Central memory CD8-positive, alpha-beta T cell (primary cell): ENCODE measurements at places on chromosomes 3 and 15.

GRCh38 chr3:65751123-65751700 lies 287.5 kb downstream of the MAGI1 start:
- no peak overlapping the region for H3K4me3 ChIP-seq
- no peaks in the 10 kb centered on the region for H3K36me3 ChIP-seq
- H3K4me1 ChIP-seq: no peaks in the 10 kb centered on the region
- DNase-seq: no peak

GRCh38 chr3:33758281-33758680 lies 40.1 kb upstream of the PDCD6IP start:
- H3K27me3 ChIP-seq: peaks cover 35% of the 10 kb centered on the region
- H3K27ac ChIP-seq: no peak overlapping the region
- DNase-seq: no peak
- H3K4me1 ChIP-seq: no peaks in the 10 kb centered on the region
- no peak overlapping the region for H3K4me3 ChIP-seq
- no peaks in the 10 kb centered on the region for H3K36me3 ChIP-seq

- no peak overlapping the region for H3K27ac ChIP-seq
- no peak for DNase-seq
- no peaks in the 10 kb centered on the region for H3K36me3 ChIP-seq
- peaks cover 32% of the 10 kb centered on the region for H3K4me1 ChIP-seq
- H3K27me3 ChIP-seq: no peaks in the 10 kb centered on the region
These were observed 289.7 kb downstream of the RPLP1 start for GRCh38 chr15:69742361-69742760.

DNA sequence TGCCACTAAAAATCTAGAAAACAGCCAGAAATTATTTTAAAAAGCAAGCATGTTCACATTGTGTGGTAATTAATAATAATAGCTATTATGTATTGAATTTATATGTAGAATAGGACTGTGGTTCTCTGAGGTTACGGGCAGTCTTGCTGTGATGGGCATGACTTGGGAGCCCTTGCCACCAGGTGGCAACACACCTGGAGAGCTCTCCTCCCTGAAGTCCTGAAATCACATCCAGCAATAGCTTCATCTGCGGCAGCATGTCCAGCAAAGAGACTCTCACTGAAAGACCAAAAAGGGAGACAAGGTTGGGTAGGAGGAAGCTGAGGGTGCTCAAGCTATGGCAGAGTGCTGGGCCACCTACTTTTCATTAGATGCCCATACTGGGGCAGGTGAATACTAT lies 206.8 kb upstream of the IL12A start:
- peaks cover 16% of the 10 kb centered on the region for H3K27me3 ChIP-seq
- no peak overlapping the region for H3K4me3 ChIP-seq
- DNase-seq: no peak
- H3K4me1 ChIP-seq: no peaks in the 10 kb centered on the region

DNA sequence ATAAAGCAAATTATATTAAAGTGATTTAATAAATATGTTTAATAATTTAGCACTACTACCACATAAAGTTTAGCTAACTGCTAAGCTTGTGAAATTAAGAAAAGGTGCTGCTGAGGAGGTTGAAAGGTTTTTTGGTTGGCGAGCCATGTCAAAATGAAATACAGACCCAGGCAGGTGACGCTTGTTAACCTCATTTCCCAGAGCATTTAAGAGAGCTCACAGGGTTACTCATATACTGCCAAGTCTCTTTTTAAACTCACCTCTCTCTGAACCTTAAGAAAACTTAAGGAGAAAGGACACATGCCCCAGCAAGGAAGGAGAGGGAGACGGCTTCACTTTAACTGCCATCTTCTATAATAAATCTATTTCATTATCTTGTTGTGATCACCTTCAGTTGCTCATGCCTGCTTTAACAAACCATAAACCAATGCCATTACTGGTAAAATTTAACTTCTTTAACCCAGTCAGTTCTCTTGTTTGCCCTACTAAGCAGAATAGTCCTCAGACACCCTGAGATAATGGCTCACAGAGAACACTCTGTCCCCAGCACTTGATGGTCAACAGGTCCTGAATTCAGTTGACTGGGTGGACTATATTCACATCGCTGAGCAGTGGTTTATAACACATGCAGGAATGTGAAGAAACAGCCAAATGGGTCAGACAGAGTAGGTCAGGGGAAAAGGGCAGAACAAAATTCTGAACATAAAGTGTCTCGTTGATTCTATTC lies 540.1 kb downstream of the UNC13C start:
- no peak for DNase-seq
- no peaks in the 10 kb centered on the region for H3K36me3 ChIP-seq
- H3K4me1 ChIP-seq: peaks cover 12% of the 10 kb centered on the region
- no peaks in the 10 kb centered on the region for H3K27me3 ChIP-seq
- H3K27ac ChIP-seq: no peak overlapping the region

DNA sequence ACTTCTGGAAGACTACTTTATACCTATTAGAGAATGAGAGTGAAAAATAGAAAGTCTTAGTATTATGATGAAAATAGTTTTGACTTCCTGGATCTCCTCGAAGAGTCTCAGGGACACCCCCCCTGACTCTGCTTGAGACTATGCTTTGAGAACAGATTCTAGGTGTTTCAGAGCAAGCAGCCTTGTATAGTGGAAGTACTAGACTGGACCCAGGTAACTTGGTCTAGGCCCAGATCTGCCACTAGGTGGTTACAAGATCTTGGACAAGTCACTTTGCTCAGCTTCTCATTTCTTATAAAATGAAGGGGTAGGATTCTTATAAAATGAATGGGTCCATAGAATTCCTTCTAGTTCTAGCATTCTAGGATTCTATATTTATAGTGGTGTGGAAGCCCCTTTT lies 9.1 kb downstream of the ABHD5 start:
- DNase-seq: no peak
- no peak overlapping the region for H3K4me3 ChIP-seq
- H3K4me1 ChIP-seq: no peaks in the 10 kb centered on the region
- H3K27me3 ChIP-seq: no peaks in the 10 kb centered on the region

DNA sequence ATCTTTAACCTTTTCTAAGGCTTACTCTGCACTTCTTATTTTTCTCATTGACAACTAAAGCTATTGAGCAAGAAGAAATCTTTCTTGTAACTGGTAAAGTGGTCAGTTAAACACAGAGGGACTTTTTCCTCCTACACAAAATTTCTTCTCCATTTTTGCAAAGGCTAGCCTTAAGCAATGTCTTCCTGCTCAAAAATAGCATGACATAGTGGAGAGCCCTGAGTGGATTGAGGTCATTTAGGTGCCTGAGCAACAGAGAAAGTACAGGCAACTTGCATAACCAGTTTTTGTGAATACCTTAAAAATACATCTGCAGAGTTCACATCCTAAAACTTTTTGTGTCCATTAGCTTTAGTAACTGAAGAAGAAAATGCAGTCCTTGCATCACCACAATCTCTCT lies 144.7 kb upstream of the TTC14 start:
- no peak overlapping the region for H3K27ac ChIP-seq
- no peaks in the 10 kb centered on the region for H3K36me3 ChIP-seq
- H3K4me3 ChIP-seq: no peak overlapping the region
- no peaks in the 10 kb centered on the region for H3K27me3 ChIP-seq
- DNase-seq: no peak

DNA sequence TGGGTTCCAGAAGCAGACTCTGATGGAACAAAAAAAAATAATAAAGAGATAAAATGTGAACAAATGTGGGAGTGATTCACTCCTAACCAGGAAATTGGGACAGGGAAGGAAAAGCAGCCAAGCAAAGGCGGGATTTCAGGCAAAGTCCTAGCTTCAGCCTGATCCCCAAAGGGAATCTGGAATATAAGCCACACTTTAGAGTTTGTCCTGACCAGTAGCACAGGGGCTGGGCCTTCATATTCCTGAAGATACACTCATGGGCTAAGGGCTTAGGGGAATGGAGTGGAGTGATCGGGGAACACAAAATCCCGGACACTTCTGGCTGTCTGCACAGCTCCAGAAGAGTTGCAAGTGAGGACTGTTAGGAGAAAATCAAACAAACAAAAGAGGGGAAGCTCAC lies 135.0 kb upstream of the COL8A1 start:
- no peaks in the 10 kb centered on the region for H3K36me3 ChIP-seq
- H3K4me1 ChIP-seq: peaks cover 5% of the 10 kb centered on the region
- no peak overlapping the region for H3K4me3 ChIP-seq
- no peak overlapping the region for H3K27ac ChIP-seq

DNA sequence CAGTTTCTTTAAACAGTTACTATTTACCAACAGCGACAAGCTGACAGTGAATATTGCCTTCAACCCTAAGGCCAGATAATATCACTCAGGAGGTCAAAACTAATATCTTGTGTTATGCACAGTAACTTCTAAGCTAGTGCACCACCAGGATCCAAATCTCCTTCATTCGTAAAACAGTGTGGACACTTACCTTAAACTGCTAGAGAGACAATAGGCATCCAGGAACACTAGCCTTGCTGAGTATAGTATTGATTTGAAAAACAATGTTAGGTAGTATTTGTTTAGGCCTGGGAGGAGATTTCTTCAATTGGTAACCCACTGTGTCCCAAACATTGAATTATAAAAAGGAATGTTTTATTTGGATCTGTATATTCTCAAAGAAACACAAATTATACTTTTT lies 707.9 kb upstream of the UBE2E2 start:
- no peaks in the 10 kb centered on the region for H3K4me1 ChIP-seq
- H3K4me3 ChIP-seq: no peak overlapping the region
- no peaks in the 10 kb centered on the region for H3K27me3 ChIP-seq
- DNase-seq: no peak

GRCh38 chr15:79608066-79608864 lies 176.1 kb downstream of the MINAR1 start:
- no peaks in the 10 kb centered on the region for H3K4me1 ChIP-seq
- H3K36me3 ChIP-seq: no peaks in the 10 kb centered on the region
- H3K27ac ChIP-seq: no peak overlapping the region
- peaks cover 21% of the 10 kb centered on the region for H3K27me3 ChIP-seq

DNA sequence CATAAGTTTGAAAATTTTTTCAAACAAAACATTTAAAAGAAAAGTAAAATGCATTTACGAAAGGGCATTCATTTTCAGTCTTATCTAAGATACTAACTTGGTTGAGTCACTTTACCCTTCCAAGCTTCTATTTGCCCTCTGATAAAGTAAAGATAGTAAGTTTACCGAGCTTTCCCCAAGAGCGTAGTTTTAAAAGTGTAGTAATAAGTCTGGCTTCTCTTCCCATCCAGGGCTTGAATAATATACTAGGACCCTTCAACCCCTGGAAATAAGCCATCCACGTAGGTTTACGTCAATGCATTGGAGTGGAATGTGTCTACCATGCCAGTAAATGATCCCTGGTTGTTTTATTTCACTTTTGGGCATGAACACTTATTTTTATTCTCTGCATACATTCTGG lies 608.3 kb downstream of the NTRK3 start:
- no peak overlapping the region for H3K27ac ChIP-seq
- H3K36me3 ChIP-seq: no peaks in the 10 kb centered on the region
- H3K4me1 ChIP-seq: no peaks in the 10 kb centered on the region
- H3K27me3 ChIP-seq: no peaks in the 10 kb centered on the region
- H3K4me3 ChIP-seq: no peak overlapping the region

DNA sequence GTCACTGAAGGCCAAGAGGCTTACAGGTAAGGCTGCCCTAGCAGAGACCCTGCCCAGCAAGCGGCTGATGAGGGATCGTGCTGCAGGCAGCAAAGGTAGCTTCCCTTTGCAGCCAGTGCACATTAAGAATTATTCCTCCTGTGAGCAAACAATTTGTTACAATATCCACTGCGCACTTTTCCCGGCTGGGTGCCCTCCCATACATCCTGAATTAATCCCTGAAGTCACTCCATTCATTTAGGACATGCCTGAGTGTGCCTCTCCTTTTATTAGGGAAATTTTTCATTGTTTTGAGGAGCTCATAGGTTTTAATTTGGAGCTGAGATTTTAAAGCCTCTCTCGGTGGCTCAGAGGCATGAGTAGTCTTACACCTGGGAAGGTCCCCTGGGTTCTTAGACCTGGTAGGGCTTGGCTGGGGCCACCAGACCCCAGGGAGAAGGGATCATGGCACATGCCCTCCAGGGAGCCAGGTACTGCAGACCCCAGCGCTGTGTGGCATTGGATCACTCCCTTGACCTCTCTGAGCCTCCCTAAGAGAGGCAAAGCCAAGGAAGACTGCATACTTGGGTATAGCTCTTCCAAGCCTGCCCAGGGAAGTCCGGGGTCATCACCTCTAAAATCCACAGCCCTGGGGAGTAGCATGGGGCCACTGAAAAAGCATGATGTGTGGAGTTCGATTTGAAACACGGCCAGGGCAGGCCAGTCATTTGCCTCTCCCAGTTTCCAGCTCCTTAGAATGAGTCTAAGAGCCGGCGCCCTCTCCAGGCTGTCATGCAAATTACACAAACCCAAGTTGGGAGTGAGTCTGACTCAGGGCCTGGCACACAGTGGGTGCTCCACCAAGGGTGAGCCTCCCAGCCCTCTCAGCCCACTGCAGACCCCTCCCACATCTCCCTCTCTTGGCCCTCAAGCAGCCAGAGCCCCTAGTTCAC lies 151.9 kb upstream of the LINGO1 start:
- H3K4me3 ChIP-seq: no peak overlapping the region
- no peaks in the 10 kb centered on the region for H3K4me1 ChIP-seq
- no peak overlapping the region for H3K27ac ChIP-seq
- H3K36me3 ChIP-seq: no peaks in the 10 kb centered on the region
- H3K27me3 ChIP-seq: peaks cover 37% of the 10 kb centered on the region

GRCh38 chr3:45593708-45594601 lies 596 bp upstream of the LIMD1 start:
- H3K27me3 ChIP-seq: no peaks in the 10 kb centered on the region
- H3K4me1 ChIP-seq: peaks cover 54% of the 10 kb centered on the region
- H3K27ac ChIP-seq: peak overlapping the region; percentile 92
- H3K4me3 ChIP-seq: peak overlapping the region; percentile 83
- peak; percentile 44 for DNase-seq

DNA sequence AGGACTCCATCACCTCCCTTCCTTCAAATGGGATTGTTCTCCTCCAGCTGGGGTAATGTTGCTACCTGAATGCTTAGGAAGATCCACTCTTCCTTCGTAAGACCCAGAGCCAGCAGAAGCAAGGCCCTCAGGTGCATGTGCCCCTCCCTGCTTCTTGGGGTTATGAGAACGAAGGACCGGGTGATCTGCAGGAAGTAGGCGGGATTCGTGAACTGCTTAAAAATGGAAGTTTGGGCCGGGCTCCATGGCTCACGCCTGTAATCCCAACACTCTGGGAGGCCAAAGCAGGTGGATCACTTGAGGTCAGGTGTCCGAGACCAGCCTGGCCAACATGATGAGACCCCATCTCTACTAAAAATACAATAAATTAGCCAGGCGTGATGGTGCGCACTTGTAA lies 8.0 kb downstream of the TLR9 start:
- peaks cover 24% of the 10 kb centered on the region for H3K36me3 ChIP-seq
- H3K27ac ChIP-seq: peak overlapping the region; percentile 79
- no peaks in the 10 kb centered on the region for H3K27me3 ChIP-seq
- peaks cover 66% of the 10 kb centered on the region for H3K4me1 ChIP-seq

- no peaks in the 10 kb centered on the region for H3K4me1 ChIP-seq
- H3K27ac ChIP-seq: no peak overlapping the region
- no peak for DNase-seq
- H3K36me3 ChIP-seq: peaks cover 2% of the 10 kb centered on the region
- no peak overlapping the region for H3K4me3 ChIP-seq
These were observed 130.8 kb upstream of the TSPAN3 start for GRCh38 chr15:77201665-77202064.
